Activated T-cell treated with anti-CD3 and anti-CD28 coated beads for 4 hours (primary cell): ENCODE measurements at places on chromosomes 7 and 10.
A peak's percentile ranks its signal among the peaks of the same experiment; 100 is the strongest.

GRCh38 chr7:38600741-38601140 is 30.4 kb downstream of the AMPH start:
- no peak for DNase-seq

DNA sequence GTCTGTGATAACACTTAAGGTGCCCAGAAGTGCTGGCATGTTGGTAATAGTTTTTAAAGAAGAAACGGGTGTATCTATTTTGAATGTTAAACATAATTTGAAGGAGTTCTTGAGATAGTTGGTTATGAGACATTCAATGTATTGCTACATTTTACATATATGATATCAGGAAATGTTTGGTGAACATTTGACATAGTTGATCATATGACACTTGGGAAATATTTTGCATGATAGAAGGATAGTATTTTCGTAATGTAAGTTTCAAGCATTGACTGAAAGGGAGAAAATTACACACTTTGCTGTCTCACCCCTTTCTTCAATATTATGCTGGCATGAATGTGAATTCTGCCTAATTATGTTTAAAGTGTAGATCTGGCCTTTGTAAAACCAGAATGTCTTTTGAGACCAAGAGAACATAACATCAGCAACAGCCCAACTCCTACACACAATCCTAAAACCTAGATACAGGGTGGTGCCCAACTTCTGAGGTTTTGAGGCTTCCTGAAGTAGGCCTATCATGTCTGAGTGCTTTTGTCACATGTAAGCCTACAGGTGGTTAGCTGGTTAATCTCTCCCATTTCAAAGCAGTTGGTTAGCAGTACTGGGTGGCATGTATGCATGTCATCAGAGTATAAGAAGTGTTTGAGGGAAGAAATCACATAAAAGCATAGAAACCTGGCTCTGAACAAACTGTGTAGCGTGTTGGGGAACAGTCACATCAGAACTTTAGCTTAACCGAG is 2.1 kb downstream of the ADD3 start:
- DNase-seq: peak; percentile 35

- DNase-seq: no peak
Measured at GRCh38 chr7:77504951-77505350, 32.1 kb upstream of the PTPN12 start.

DNA sequence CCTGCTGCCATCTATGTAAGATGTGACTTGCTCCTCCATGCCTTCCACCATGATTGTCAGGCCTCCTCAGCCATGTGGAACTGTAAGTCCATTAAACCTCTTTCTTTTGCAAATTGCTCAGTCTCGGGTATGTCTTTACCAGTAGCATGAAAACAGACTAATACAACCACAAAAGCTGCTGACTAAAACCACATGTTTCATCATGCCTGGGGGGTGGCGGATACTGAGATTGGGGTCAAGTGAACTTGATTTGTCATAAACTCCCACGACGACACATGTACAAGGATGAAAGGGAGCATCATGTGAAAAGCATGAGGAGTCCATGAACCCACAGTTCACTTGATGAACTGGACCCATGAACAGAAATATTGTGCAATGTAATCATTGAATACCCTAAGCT is 134.9 kb upstream of the ANK3 start:
- no peak for DNase-seq

DNA sequence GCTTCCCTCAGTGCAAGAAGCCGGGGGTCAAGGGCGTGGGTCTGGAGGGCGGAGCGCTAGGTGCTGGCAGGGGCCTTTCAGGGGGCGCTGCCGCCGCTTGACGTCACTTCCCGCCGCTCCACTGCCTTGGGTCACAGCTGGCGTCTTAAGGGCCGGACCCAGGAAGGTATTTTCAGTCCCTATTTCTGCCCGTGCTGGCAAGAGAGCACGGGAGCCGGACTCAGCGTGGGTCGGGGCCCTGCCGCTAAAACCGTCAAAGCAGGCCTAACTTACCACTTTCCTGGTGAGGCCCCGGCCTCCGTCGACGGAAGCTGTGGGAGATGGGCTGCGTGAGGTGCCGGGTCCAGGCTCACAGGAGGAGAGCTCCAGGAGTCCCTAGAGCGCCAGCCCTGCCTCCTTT is 12.0 kb downstream of the VAX1 start:
- no peak for DNase-seq

- DNase-seq: no peak
Measured at GRCh38 chr10:35438718-35439571, 102.6 kb downstream of the CCNY start.

DNA sequence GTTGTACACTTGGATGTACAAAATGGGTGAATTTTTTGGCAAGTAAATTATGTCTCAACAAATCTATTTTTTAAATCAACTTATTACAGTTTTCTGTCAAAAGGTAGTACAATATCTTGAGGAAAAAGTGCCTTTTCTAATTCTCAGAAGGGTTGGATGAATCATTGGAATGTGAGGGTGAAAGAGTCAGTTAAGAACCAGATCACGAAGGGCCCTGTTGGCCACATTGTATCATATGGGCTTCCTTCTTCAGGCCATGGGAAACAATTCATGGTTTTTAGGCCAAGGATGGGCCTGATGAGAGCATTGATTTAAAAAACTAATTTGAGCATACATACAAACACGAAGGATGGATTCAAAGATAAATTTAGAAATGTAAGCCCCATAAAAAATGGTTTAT is 503.7 kb downstream of the TNS3 start:
- DNase-seq: no peak

DNA sequence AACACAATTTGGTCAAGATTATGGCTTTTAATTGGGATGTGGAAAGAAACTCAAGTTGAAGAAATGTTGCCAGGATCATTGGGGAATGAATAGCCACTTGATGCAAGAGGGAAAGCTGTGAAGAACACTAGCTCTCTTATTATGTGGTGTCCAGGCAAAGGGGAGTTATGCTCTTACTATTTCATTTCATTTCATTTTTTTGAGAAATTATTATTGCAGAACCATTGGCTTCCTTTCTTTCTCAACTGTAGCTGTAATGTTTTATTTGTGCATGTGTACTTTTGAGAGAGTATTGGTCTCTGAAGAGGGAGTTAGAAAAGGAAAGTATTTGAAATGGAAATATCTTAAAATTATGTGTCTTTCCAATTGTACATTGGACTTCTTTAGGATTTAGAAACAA is 312.6 kb upstream of the BMPER start:
- DNase-seq: no peak

DNA sequence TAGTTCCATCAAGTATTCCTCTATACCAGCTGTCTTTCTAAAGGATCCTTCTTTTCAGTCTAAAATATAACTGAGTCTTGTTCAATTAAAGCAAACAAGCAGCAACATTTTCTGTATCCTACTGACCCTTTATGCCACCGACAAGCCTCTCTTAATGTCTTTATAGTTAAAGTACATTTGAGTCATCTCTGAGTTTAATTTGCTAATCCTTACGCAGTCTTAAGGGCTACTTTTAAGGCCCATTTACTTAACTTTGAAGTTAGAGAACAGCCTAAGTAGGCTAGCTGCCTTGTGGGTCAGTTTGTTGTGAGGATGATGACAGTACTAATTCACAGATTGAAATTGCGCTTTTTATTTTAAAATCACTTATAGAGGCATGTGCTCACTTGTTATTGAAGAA is 265.5 kb upstream of the FERD3L start:
- DNase-seq: no peak

- no peak for DNase-seq
Measured at GRCh38 chr10:90133606-90134005, 432.2 kb downstream of the KIF20B start.

DNA sequence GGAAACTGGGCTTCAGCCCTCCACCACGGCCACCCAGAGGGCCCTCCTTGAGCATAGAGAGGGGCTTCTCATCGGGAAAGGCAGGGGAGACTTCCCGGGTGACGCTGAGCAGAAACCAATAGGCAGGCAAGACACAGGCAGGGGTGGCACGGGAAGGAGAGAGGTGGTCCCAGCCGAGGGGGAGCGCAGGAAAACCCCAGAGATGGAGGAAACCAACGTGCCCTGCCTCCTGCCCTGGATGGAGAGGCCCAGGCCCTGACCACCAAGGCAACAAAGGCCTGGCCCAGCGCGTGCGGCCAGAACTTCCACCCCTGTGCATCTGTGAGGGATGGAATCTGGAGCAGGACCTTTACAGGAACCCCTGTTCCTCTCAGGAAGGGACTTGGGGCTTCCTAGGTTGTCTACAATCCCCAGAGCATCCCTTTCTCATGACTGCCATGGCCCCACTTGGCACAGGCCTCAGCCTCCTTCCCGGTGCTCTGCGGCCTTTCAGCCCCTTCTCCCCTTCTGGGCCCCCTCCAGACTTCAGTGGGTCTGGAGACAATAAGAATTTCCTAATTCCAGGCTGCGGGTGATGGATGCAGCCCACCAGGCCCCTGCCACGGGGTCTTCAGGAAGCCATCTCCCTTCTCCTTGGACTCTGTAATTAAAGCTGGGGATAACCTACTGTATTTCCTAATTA is 137.0 kb upstream of the RET start:
- no peak for DNase-seq

- no peak for DNase-seq
Measured at GRCh38 chr10:48282829-48283228, 8.3 kb upstream of the FRMPD2 start.

DNA sequence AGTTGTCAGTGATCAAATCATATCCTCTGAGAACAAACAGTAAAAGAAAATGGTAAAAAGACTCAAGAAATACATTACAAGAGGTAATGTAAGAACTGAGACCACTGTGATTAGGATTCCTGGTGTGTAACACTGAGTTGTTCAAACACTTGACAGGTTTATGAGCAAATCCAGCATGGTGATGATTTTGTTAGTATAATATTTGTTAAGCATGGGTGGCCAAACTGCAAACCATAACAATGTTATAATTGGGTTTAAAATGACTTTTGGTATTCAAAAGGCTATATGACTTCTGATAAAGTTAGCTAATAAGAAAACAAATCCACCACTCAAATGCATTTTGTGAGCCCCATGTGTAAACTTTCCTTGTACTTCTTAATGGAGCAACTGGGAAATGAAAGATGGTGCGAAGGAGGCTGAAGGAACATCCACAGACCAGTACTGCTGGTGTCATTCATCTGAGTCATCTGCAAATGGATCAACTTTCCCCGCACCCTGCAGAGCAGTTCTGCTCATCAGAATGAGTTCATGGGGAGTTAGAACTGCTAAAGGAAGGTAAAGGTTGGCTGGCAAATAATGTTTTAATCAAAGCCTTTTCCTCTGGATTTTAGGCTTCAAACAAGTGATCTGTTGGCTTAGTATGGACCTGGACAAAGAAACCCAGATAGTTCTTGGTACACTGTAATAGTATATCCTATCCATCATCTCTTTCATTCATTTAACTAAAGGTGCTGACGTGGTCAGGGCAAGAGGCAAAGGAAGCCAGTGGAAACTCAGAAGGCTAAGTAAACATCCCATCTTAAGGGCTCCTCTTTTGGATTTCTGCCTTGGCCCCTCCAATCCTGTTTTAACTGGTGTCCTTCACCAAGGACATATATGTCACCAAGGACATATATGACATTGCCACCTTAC is 45.0 kb downstream of the AFAP1L2 start:
- DNase-seq: no peak

DNA sequence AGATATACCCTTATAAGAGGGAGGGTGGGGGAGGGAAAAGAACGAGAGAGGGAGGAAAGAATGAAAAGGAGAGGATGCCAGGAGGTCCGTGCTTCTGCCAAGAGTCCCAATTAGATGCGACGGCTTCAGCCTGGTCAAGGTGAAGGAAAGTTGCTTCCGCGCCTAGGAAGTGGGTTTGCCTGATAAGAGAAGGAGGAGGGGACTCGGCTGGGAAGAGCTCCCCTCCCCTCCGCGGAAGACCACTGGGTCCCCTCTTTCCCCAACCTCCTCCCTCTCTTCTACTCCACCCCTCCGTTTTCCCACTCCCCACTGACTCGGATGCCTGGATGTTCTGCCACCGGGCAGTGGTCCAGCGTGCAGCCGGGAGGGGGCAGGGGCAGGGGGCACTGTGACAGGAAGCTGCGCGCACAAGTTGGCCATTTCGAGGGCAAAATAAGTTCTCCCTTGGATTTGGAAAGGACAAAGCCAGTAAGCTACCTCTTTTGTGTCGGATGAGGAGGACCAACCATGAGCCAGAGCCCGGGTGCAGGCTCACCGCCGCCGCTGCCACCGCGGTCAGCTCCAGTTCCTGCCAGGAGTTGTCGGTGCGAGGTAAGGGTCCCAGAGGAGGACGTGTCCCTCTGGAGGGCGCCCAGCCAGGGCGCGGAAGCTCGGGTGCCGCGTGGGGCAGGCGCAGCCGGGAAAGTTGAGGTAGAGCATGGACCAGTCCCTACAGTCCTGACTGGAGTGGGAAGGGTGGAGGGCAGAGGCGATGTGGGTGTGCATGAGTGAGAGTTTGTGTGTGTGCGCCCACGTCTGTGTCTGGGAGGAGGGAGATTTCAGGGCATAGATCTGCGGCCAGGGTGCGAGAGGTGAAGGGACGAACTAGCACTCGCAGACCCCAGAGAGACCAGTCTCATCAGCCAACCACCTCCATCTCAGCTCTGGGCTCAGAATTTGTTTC is 844 bp downstream of the GRM3 start:
- no peak for DNase-seq

GRCh38 chr7:102093599-102094315 is 192.9 kb upstream of the SH2B2 start:
- DNase-seq: no peak

DNA sequence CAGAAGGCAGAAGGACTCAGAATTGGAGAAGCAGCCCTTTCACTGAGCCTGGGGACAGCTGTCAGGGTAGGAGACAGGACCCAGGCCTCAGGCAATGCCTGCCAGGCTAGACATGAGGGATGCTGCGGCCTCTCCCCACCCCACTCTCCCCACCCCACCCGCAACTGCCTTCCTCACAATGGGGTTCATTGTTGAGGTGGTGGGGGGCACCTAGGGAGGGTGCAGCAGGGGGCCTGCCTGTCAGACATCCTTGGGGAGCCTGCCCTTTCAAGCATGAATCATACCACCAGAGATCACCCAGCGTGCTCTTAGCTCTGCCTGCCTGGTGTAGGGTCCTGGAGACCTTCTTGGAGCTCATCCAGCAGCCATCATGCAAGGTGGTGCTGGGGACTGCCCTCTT is at the start of gene C10orf62:
TSS of gene C10orf62 (plus strand) at position 243 of the 400 bp plus-strand sequence. CDS start 177 bp downstream, outside the sequence.
- no peak for DNase-seq

DNA sequence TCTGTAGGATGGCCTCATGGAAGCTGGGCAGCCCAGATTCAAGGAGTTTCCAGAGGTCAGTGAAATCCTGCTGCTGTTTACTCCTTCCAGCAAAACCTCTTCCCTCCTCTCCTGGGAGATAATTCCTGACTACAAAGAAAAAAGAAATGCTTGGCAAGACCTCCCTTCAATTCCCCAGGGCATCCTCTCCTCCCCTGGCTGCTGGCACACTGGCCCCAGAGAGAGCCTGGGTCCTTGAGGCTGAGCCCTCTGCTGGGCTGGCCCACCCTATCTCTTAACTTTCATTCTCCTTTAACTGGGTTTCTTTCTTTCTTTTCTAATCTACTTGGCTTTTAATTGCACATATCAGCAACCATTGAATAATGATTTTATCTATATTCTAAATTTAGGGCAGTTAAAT is 7.7 kb downstream of the DRGX start:
- no peak for DNase-seq

DNA sequence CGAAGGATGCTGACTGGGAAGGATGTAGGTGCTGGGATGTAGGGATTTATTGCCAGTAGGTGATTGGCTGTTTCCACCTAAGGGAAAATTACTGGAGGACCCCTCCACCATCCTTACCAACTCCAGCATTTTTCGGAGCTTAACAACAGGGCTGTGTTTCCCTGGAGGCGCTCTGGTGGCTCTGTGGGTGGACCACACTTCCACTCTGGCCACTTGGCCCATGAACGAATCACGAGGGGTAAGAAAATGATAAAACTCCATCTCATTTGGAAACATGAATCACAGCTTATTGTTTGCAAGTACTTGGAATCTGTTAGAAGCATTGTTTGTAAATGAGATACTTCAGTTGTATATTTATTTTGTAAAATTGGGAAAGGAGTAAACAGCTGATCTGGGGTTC is 3.0 kb downstream of the DOCK1 start:
- no peak for DNase-seq
